WTC11 (cell line): ENCODE measurements at places on chromosomes 12 and 14.

DNA sequence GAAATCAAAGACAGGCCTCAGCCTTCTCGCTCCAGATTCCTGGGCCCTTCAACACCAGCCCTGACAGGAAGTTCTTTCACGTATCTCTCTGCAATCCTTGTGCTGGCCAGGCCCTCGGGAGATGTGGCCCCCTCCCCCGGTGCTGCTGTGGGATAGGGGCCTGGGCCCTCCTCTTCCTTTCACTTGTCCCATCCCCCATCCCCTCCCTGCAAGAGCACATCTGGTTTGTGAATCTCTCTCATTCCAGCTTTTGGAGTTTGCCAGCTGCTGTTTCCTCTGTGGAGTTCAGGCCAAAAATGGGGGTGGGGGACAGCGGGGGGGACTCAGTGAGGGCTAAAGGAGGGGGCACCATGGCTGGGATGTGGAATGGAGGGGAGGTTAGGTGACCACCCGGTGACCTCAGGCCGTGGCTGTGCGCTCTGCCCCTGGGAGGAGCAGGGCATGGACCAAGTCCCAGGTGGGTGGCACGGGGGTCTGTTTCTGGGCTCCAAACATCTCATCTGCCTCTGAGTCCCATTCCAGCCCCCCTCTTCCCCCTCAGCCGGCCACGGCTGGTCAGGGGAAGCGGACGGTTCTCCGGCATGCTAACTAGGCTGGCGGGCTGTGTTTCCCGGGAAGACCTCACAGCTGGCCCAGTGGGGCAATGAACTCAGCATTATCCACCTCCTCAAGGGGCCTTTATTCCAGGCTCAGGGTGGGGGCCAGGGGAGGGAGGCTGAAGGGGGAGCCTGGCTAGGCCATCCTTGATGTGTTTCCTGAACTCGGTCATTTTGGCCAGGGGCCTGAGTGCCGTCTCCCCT lies 7.4 kb downstream of the LRP1 start:
- peak; percentile 54 for DNase-seq

DNA sequence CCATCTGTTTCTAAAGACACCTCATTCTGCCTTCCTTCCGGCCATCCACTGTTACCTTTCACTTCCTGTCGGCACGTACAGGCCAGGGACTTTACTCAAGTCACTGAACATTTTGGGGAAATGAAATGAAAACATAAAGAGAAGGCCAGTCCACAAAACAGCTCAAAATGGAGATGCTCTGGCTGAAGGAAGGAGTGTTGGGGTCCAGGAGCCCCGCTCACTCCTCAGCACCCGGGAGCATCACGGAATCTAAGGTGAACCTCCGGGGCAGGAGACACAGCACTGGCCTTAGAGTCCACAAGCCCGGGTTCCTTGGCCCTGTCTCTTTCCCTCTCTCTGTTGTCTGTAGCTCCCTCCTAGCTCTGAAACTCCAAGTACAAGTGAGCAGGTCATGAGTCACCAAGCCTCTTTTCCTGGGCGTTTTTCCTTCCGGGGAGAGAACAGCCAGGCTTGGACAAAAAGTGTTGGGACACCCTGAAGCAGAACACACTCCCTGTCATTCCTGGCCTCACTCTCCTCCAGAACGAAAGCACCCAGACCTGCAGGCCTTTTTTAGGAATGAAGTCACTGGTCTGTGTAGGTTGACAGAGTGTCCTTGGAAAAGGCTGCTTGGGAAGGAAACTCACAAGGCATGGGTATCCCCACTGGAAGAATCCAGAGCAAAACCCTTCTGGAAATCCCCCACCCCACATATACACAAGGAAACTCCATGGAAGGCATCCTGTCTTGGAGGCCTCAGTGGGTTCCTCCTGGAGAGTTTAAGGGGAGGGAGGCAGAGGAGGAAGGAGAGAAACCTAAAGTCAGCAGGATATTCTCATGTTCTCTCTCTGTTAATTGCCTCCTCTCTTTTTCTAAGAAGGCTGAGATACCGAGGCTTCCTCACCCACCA lies 245.3 kb downstream of the ZFP36L1 start:
- no peak for DNase-seq

DNA sequence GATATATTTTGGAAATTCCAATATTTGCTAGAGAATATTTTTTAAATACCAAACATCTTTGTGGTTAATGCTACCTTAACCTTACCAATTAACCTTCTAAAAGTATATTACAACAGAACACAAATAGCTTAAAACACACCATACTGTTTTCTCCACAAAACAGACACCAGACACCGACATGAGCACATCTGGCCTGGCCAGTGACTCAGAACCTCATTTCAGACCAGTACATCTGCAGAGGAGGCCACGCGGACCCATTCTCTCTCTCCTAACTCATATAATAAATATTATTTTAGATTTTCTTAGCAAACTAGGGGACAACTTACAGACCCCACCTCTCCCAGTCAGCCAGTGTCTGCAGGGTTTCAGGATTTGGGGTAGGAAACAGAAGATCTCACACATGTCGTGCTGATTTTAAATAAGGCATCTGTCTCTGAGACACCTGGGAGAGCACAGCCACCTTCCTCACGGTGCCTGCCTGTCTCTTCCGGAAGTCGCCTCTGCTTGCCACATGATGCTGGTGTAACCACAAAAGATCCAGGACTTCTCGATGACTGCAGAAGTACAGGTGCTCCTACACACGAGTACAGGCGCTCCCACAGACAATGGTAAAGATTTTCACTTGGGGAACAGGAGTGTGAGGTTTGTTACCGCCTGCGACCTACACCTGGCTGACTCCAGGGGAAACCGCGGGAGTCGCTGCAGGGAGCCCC lies 9.7 kb upstream of the ANKLE2 start:
- no peak for DNase-seq

GRCh38 chr12:123634142-123634561 lies 523 bp downstream of the GTF2H3 start:
- no peak for DNase-seq

DNA sequence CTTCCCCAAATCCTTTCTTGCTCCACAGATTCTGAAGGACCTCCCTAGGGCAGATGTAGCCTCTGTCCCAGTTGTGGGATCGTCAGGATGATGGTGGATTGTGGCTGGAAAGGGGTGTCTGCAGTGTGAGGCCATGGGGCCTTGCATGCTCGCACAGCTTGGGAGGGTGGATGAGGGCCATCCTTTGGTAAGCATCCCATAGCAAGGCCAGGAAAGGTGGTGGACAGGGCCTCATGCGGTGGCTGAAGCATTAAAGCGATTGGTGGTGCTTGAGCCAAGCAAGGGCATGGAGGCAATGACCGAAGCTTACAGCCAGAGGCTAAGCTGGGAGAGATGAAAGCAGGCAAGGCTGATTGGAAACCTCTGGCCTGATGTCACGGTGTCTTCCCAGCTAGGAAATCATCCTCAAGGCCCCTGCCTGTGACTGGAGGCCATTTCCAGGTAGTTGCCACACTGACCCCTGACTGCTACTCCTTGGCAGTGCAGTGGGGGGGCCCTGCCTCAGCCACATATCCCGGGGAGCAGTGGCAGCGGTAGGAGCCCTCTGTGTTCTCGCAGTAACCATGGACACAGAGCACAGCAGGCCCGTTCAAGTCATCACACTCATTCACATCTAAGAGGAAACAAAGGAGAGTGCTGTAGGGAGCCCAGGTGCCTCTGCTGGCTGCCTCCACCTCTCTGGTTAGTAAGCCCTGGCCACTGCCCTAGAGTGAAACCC lies 7.0 kb downstream of the ISCA2 start:
- DNase-seq = peak; percentile 58

- DNase-seq = no peak
Measured at GRCh38 chr12:15404485-15404884, 82.2 kb downstream of the PTPRO start.

- DNase-seq = no peak
Measured at GRCh38 chr12:112833267-112833666, 41.7 kb downstream of the RPH3A start.

- DNase-seq = no peak
Measured at GRCh38 chr12:90151491-90152015, 442.9 kb upstream of the ATP2B1 start.

GRCh38 chr12:20863056-20863455 lies 52.6 kb downstream of the SLCO1B3 start:
- DNase-seq = no peak

GRCh38 chr14:61438860-61439765 lies 117.7 kb downstream of the PRKCH start:
- DNase-seq = peak; percentile 28

DNA sequence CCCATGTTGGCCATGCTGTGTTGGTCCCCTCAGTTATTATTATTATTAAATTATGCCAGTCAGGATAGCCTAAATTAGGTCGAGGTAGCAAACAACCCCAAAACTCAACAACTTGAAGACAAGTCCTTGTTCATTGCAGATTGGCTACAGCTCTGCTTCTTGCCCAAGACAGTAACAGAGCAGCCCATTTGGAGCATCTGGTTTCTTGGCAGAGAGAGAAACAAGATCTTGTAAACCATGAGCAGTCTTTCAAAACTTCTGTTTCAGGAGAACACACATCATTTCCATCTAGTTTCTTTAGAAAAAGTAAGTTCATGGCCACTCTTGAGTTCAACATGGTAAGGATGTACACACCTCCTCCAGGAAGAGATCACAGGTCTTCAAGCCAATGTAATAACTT lies 52.3 kb downstream of the E2F7 start:
- DNase-seq = no peak

- DNase-seq = no peak
Measured at GRCh38 chr12:47328831-47329545, 249.2 kb upstream of the AMIGO2 start.

- DNase-seq = no peak
Measured at GRCh38 chr12:91965781-91966180, 179.9 kb downstream of the BTG1 start.

DNA sequence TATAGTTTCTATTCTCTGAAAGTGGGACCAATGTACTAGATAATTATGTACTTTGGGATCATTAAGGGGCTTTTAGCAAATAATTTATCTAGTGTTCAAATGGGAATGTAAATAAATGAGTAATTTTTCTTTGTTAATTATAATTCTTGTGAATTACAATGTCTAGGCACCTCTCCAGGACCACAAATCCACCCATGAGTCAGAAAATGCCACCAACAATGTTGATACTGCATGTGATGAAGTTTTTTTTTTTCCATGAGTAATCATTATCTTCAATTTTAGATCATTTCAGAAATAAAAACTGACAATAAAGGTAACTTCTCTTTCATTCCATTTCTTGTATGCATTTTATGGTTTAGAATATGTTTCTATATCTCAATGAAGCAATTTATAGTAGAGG lies 470.3 kb downstream of the VRK1 start:
- DNase-seq = no peak

GRCh38 chr12:83408851-83409250 lies 722.1 kb downstream of the TMTC2 start:
- DNase-seq = no peak
